Activated CD4-positive, alpha-beta T cell treated with anti-CD3 and anti-CD28 coated beads for 24 hours (primary cell): ENCODE measurements at places on chromosomes 11 and 22.
A peak's percentile ranks its signal among the peaks of the same experiment; 100 is the strongest.

GRCh38 chr11:69301081-69301454 is 7.1 kb downstream of the MYEOV start:
- DNase-seq, result no peak

DNA sequence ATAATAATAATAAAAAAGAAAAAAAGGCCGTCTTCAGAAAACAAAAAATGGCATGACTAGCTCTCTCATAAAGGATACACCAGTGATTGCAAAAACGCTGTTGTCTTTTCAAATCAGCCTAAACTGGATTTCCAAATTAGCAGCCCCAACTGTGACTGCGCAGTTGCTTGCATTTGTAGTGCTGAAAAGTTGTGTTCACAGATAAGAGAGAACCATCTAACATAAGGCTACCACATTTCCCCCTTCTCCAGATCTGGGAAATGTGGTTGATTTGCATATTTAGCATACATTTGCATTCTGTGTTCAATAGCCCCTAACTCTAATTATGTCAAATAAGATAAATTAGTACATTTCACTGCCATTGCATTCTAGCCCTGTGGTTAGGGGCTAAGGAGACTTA is 650.7 kb downstream of the OPCML start:
- DNase-seq, result no peak

DNA sequence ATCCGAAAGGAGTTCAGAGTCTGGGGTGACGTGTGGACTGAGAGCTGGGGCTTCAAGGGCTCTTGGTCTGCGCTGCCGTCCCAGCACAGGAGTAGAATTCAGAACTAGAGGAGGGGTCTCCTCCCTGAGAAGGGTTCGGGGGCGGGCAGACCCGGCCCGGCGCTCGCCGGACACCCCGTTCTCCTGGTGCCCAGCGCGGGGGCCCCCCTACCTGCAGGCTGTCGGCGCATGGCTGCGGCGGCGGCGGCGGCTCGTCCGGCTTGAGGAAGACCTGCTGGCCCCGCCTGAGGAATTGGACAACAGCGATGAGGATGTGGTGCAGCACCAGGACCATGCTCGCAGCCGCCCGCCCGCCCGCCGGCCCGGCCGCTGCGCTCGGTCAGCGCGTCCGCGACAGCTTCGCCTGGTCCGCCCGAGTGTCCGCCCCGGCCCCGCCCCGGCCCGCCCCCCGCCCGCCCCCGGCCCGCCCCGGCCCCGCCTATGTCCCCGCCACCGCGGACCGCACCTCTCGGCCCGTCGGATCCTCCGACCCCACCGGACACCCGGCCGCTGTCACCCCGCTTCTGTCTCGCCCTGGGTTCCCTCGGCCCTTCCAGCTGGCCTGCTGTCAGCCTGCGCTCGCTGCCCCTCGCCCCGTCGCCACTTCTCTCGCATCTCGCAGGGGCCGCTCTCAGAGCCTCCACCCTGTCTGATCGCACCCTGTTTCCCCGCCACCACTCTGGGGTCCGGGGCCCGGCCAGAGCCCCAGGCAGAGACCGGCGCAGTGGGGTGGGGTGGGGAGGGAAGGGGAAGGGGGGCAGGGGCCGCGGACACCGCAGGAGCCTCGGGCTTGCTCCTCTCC is 32.0 kb downstream of the PDE2A start:
- DNase-seq, result no peak

GRCh38 chr11:131595797-131596196 is 225.4 kb downstream of the NTM start:
- DNase-seq, result no peak

DNA sequence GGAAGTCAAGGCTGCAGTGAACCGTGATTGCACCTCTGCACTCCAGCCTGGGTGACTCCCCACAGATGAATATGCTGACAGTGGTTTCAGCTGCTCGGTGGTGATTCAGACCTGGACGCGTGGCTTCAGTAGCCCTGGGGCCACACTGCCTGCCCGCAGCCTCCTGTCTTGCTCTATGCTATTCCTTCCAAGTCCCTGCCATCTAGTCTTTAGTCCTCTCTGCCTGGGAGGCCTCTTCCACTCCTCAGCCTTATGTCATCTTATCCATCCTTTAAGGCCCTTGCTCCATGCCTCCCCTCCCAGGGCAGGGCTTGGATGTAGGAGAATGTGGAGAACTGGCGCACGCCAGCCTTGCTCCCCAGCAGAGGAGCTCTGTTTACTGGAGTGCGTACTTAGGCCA is 23.0 kb downstream of the YDJC start:
- DNase-seq, result no peak

GRCh38 chr11:62708392-62708791 is 916 bp downstream of the GNG3 start:
- no peak for DNase-seq

GRCh38 chr11:78045851-78046485 is 17.7 kb upstream of the THRSP start:
- peak; percentile 64 for DNase-seq

DNA sequence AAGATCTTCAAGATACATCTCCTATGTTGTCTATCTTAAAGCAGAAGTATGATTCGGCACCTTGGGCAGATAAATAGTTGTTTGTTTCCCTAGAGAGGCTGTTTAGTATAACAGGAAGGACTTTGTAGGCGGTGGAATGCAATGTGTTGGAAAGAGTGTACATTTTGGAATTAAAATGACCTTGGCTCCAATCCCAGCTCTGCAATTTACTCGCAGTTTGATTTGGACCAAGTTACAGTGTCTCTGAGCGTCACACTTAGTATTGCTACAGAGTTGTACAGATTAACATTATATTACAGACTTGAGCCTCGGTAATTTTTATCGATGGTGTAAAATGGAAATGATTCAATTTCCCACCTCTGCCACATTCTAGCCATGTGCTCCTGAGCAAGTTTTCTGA is 265.3 kb downstream of the OPCML start:
- DNase-seq, result no peak

GRCh38 chr11:133982876-133983275 is 26.1 kb upstream of the IGSF9B start:
- DNase-seq, result no peak

DNA sequence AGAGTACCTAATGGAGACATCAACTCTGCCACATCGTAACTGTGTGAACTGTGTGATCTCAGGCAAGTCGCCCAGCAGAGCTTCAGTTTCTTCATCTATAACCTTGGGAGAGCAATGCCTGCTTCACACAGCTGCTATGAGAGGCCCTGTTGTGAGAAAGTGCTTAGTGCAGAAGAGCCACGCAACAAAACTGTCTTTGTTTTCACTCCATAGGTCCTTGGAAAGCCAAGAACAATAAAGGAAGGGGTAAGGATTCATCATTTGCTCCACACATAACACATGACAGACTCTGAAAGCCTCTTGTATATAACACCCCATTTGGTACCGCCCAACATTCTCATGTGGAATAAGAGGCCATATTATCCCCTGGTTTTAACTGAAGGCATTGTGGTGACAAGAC is 231.9 kb upstream of the ISX start:
- DNase-seq, result no peak

DNA sequence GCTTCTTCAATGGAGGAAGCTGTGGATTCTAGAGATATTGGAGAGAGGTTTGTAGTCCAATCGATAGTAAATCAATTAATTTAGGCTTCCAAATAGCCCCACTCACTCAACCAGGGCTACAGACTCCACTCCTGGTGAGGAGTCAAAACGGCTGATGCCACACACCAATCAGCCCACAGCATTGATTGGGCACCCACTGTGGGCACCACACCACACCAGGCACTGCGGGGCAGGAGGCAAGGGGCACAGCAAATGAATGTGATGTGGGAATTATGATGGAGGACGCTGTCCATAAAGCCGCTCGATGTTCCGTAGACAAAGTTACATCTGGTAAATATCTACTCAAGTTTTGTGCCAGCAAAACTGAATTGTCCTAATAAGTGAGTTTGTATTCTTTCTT is 547.3 kb upstream of the CADM1 start:
- DNase-seq, result no peak

- DNase-seq, result peak; percentile 68
Observed at GRCh38 chr22:20117633-20118299, 740 bp upstream of the TRMT2A start.

GRCh38 chr11:89477175-89477574 is 14.0 kb downstream of the NOX4 start:
- DNase-seq, result no peak
